ENCODE measurements at places on chromosomes 16 and 17. TPM values are rescaled to one million over a fixed set of nuclear protein-coding genes. Genes with fewer than 3 reads are reported as not detected.

The SPAG9 gene
- 59.8 TPM for total RNA-seq

The ABCA8 gene
- 0.44 TPM for total RNA-seq

The MAPT gene
- 2.5 TPM for total RNA-seq

DNA sequence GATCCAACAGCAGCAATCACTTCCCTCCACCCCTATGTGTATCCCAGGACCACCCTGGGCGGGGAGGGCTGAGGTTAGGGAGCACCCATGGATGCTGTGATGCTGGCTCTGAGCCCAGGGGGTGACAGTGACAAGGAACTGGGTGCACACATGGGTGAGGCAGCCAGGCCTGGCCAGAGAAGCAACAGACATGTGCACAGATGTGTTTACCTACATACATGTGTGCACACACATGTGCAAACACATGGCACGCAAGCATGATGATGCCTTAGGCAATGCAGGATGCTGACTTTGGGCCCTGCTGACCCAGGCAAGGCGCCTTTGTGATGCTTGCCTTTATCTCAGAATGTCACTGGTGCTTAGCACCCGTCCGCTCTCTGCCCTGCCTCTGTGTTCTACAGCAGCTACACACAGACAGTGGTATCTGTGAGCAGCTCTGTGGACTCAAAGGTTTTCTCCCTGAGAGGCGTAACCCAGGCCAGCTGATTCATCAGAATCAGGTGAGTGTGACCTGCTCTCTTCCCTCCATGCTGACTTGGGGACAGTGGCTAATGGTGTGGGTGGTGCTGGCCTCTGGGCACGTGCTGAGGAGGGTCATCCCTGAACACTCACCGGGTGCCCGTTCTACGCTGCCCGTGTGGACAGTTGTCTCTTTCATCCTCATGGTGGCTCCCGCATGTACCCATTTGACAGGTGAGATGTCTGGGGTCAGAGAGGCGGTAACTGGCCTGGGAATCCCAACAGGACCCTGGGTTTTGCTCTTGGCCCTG lies 38.5 kb upstream of the KSR1 start:
- H3K36me3 ChIP-seq: no peaks in the 10 kb centered on the region
- no peak for DNase-seq
- H3K27me3 ChIP-seq: no peaks in the 10 kb centered on the region
- no peaks in the 10 kb centered on the region for H3K4me1 ChIP-seq
- no peak overlapping the region for H3K4me3 ChIP-seq

- peaks cover 7% of the 10 kb centered on the region for H3K36me3 ChIP-seq
- peak overlapping the region; percentile 71 for H3K27ac ChIP-seq
- peak overlapping the region; percentile 71 for H3K4me3 ChIP-seq
- H3K4me1 ChIP-seq: peaks cover 11% of the 10 kb centered on the region
- DNase-seq: no peak
These were observed 15.3 kb downstream of the DLG4 start for GRCh38 chr17:7204336-7204735.

The CD68 gene
- not detected for total RNA-seq

- H3K27me3 ChIP-seq: no peaks in the 10 kb centered on the region
- H3K4me3 ChIP-seq: no peak overlapping the region
- no peak for DNase-seq
- no peaks in the 10 kb centered on the region for H3K36me3 ChIP-seq
- no peak overlapping the region for H3K27ac ChIP-seq
These were observed 179.2 kb upstream of the CDH11 start for GRCh38 chr16:65301029-65301428.

The RABEP2 gene
- total RNA-seq: 33.3 TPM

- H3K27ac ChIP-seq: no peak overlapping the region
- no peak overlapping the region for H3K4me3 ChIP-seq
- H3K27me3 ChIP-seq: peaks cover 3% of the 10 kb centered on the region
- H3K36me3 ChIP-seq: no peaks in the 10 kb centered on the region
- DNase-seq: no peak
- no peaks in the 10 kb centered on the region for H3K4me1 ChIP-seq
These were observed 15.2 kb upstream of the IL34 start for GRCh38 chr16:70630960-70631745.

The CENPN gene
- total RNA-seq: 27.4 TPM
